Stimulated activated CD4-positive, alpha-beta T cell treated with anti-CD3 and anti-CD28 coated beads, Interleukin-15, amount 100 ng/mL, for 1 hour (primary cell): ENCODE measurements at places on chromosomes 12 and 14.

GRCh38 chr12:622416-622815 lies 40.8 kb downstream of the NINJ2 start:
- DNase-seq: no peak

DNA sequence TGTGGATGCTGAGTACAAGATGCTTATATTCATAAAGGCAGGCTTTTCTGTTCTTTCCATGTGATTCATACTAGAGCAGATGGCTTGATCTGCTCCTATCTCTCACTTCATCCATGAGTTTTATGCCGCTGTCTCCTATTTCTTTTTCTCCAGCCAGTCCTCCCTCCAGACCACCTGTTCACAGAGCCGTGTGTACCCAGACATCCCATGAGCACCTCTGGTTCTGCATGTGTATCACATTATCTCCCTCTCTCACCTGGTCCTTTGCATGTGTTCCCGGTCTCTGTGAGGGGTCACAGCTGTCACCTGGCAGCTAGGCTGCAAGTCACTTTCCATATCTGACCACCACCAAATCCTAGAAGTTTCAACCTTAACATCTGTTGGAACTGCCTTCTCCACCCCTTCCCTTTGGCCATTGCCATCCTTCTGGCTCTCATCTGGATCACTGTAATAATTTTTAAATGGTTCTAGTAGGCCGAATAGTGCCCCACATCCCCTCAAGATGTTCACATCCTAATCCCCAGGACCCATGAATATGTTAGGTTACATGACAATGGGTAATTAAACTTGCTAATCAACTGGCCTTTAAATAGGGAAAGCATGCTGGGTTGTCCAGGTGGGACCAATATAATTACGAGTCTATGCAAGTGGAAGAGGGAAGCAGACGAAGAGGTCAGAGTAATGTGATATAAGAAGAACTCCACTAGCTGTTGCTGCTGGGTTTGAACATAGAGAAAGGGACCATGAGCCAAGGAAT lies 168.1 kb downstream of the SNAPC1 start:
- no peak for DNase-seq

GRCh38 chr12:112393328-112393727 lies 11.1 kb upstream of the HECTD4 start:
- no peak for DNase-seq

DNA sequence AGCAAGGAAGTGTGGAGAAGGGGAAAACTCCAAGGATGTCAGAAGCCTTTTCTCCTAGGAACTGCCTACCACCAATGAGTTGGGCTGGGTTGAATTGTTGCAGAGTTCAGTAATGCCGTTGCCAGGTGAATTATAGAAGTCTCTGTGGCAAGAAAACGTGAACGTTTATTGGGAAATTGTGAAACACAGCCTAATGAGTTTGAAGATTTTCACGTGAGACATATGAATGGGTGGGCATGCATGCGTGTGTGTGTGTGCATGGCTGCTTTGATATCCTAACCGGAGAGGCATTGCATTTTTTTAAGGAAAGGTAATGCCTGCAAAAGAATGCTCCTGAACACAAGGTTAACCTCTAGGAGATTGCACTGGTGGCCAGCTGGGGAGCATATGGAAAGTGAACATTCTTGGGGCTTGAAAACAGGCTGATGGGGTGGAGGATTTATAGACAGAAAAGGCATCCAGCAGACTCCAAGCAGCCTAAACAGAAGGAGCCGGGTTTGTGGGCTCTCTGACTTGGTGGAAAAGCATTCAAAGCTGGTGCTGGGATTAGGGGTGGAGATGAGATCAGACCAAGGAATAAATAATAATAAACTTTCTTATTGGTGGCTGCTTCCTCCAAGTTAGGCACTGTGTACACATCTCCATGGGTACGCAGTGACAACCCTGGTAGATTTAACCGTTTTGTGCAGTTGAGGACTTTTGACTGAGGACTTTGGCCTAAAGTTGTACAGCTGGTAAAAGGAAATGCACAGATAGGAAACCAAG lies 67.8 kb downstream of the NTF3 start:
- no peak for DNase-seq

GRCh38 chr12:76460807-76461206 lies 98.8 kb downstream of the OSBPL8 start:
- DNase-seq: no peak

- no peak for DNase-seq
These were observed 15.1 kb downstream of the RNF41 start for GRCh38 chr12:56206452-56207166.

DNA sequence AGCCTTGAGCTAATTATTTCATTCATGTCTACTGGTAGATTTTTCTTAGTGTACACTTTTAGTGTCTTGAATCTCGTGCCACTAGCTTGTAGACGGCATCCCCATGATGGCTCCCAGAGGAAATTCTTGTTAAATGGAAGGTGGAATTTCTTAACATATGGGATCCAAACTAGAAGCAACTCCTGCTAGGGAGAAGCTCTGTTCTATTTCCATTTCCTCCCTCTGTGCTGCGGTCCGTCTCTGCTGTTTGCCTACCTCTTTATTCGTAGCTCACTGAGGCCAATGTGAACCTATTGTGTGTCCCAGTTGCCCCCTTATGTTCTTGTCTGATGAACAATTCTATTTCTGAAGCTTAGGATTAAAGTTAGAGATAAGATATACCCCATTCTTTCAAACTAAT lies 588 bp downstream of the PIK3C2G start:
- DNase-seq: no peak

DNA sequence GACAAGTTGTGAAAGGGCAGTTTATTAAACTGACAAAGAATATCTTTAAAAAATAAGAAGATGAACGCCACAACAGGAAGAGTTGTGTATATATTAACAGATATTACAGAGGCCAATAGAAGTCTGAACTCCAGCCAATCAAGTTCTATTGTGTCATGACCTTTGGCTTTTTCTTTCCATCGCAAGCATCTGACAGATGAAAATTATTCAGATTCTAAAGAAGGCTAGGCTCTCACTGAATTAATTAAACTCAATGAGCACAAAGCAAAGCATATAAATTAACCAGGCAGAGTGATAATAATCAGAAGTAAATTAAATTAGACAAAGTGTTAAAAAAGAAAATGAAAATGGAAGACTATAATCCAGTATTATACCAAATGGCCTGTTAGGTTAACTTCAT lies 62.0 kb upstream of the PYGL start:
- DNase-seq: no peak

- no peak for DNase-seq
These were observed 12.2 kb downstream of the TMEM121 start for GRCh38 chr14:105538481-105539049.

GRCh38 chr14:34710744-34711143 lies 3.6 kb downstream of the CFL2 start:
- no peak for DNase-seq

DNA sequence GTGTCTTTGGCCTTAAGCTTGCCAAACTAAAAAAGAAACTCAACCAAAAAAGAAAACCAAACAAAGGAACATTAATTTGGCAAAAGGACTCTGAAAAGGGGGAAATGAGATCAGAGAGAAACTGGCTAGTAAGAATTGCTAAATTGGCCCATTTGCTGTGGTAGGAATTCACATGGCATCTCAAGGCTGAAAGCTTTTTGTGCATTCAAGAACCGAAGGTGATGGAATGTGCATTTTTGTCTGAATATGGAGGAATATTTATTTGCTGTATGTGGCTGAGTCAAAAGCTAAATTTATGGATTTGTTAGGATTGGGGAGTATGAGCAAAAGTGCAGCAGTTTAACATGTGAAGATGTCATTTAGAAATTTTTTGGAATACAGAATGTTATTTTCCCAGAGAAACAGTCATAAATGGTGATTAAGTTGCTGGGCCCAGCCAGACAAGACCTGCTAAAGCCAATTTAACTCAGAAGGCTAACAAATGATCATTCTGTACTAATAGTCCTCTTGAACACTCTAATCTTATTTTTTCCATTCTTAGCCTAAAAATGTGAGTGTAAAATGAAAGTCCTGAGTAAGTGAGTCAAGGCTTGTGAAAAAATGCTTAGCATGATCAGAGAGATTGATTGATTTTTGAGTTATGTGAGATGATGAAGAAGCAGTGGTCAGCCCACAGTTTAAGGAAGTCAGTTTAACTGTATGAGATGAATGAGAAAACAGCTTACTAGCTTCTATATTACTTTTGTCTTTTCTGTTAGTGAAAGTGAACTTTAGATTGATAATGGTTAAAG lies 94.1 kb downstream of the ANO6 start:
- no peak for DNase-seq

GRCh38 chr14:75570797-75571196 lies 7.6 kb upstream of the FLVCR2 start:
- no peak for DNase-seq

GRCh38 chr12:77845831-77846230 lies 15.1 kb downstream of the NAV3 start:
- DNase-seq: no peak
